Thoracic aorta (tissue), 2 donors: ENCODE measurements at places on chromosomes 1 and 21.
A peak's percentile ranks its signal among the peaks of the same experiment; 100 is the strongest.

DNA sequence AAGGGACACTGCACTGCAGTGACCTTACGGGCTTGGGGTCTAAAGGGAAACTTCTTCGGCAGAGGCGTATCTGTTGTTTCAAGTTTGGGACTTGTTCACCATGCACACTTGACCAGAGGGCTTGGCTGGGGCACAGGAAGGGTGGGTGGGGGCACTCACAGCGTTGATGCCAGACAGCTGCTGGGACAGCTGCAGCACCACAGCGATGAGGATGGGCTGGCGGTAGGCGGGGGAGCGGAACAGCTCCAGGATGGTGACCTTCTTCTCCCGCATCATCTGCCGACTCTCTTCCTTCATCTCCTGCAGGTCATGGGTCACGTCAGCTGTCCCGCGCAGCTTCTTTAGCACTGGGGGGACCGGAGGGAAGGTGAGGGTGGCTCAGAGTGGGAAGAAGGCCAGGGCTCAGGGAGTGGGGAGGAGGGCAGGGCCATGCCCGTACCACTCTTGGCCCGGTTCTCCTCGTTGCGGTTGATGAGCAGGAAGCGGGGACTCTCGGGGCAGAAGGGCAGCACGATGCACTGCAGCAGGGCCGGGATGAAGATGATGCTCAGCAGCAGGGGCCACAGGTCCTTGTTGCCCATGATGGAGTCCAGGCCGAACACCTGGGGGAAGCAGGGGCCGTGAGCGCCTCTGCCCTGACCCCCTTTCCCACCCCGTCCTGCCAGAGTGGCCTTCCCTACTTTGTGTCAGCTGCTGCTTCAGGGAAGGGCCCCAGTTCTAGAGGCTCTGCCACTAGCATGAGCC is 29.1 kb downstream of the SLC2A1 start:
- no peak overlapping the region for H3K27ac ChIP-seq
- H3K27me3 ChIP-seq = no peaks in the 10 kb centered on the region

GRCh38 chr1:7373251-7373650 is 397.8 kb upstream of the VAMP3 start:
- no peak overlapping the region for H3K4me3 ChIP-seq
- H3K4me1 ChIP-seq = no peaks in the 10 kb centered on the region
- H3K27me3 ChIP-seq = no peaks in the 10 kb centered on the region
- DNase-seq = no peak

DNA sequence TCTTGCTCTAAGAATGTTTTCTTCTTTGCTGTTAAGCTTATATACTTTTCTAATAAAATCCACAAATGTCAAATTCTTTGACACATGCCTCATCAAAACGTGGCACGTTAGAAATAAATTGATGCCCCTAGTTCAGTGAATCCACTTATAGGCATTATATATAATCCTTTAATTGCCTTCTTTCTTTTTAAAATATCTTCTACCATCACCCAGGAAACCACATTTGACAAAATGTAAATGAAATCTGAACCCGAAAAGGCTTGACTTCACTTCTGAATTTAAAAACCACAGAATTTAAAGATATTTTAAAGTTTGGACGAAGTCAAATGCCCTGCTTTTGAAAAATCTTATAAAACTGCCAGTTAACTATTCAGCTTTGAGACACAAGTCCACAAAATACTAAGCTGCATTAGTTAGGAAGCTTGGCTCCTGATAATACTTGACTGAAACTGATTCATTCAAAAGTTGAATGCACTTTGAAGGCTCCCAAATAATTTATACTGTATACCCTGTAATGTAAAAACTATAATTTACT is 22.4 kb upstream of the KIFAP3 start:
- no peak overlapping the region for H3K4me3 ChIP-seq
- no peaks in the 10 kb centered on the region for H3K27me3 ChIP-seq
- DNase-seq = no peak

- no peaks in the 10 kb centered on the region for H3K27me3 ChIP-seq
- H3K4me1 ChIP-seq = no peaks in the 10 kb centered on the region
- no peaks in the 10 kb centered on the region for H3K36me3 ChIP-seq
- no peak for DNase-seq
- no peak overlapping the region for H3K4me3 ChIP-seq
Observed at GRCh38 chr1:39925721-39926342, 24.1 kb upstream of the MYCL start.

DNA sequence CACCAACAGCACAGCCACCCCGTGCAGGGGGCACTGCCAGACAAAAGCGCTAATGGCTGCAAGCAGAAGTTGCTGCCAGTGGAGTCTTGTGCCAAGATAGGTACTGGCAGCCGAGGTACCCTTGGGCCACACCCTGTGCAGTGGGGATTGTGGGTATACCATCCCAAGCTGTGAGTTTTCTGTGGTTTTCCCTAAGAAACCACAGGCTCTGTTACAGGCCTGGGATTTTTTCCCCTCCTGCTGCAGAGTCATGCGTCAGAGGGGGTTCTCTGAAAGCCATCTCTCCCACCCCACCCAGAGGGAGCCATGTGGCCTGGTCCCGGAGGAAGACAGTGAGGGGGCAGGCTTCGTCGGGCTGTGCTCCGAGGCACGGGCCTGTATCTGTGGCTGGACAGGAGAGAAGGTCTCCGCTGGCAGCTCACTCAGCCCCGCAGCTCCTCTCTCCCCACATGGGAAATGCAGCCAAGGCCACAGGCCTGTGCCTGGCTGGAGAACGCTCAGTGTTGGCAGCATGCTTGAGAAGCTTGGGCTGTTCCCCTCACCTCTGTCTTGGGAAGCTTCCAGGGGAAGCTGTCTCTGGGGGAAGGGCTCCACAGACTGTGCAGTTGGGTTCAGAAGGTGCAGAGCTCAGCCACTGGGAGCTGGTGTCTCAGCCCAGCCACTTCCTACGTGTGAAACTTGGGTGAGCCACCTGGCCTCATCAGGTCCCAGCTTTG is 42.5 kb downstream of the NEK2 start:
- H3K4me1 ChIP-seq = peaks cover 30% of the 10 kb centered on the region
- no peak overlapping the region for H3K4me3 ChIP-seq

DNA sequence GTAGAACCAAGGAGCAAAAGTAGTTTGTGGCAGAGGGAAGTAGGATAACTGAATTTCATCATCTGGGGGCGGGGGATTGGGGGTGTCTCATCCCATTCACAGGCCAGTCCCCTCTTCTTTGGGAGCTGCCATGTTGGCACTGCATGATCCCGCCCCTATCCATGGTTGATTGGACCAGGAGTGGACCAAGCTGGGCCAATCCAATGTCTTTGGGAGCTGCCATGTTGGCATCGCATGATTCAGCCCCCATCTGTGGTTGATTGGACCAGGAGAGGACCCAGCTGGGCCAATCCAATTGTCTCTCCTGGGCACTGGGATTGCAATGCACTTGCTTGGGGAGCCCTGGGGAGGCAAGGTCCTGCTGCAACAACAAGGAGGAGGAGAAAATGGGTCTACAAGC is 12.3 kb upstream of the ALPL start:
- no peaks in the 10 kb centered on the region for H3K36me3 ChIP-seq
- no peak overlapping the region for H3K27ac ChIP-seq
- no peak overlapping the region for H3K4me3 ChIP-seq
- DNase-seq = no peak
- no peaks in the 10 kb centered on the region for H3K4me1 ChIP-seq

DNA sequence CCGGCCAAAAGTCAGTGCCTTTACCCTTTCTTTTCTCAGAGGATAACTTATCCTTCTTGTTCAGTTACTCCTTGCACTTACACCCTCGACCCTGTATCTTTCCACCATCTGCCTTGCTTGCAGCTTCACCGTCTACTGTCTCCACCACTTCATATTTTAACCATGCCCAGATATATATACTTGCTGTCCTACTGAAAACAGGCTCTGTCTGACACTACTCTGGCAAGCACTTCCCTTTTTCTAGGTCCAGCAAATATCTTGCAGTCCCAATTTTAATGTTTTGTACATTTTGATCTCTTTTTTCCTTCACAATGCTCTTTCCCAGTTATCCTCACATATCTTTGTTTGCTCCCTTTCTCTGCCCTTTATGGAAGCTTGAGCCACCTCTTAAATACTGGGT is 308.6 kb downstream of the TPR start:
- no peak overlapping the region for H3K4me3 ChIP-seq
- H3K4me1 ChIP-seq = peaks cover 3% of the 10 kb centered on the region
- H3K27ac ChIP-seq = no peak overlapping the region
- H3K27me3 ChIP-seq = no peaks in the 10 kb centered on the region
- DNase-seq = no peak

- H3K36me3 ChIP-seq = no peaks in the 10 kb centered on the region
- no peak for DNase-seq
- no peak overlapping the region for H3K4me3 ChIP-seq
- no peak overlapping the region for H3K27ac ChIP-seq
- H3K4me1 ChIP-seq = peaks cover 25% of the 10 kb centered on the region
Observed at GRCh38 chr1:165841582-165842017, 14.2 kb downstream of the UCK2 start.

DNA sequence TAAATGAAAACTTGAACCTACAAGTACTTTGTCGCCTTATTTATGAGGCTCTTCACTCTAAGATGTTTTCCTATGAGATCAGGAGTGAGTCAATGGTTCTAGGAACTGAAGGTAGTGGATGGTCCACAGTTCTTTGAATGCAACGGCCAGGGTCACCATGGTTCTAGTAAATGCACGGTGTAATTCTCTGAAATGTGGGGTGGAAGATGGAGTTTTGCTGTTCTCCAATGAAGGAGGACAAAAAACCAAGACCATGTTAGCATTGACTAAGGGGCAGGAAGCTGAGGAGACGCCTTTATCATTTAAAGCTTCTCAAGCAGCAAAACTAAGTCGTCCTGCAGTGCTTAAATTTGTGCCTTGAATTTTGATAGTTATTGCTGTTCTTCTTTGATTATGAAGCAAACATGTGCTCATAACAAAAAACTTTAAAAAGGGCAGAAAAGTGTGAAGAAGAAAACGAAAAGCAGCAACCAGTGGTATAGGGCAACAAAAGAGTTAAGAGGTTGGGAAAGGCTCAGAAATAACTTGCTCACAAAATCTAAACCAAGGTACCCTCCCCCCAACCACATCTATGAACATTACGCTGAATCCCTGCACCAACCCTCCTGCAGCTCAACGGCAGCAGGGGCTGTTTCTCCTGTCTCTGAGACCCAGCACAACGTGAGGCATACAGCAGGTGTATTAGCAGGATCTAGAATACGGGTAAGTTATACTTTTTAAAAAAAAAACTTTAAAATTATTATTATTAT is 85.0 kb downstream of the MRPL37 start:
- H3K27ac ChIP-seq = peak overlapping the region; percentile 94
- no peaks in the 10 kb centered on the region for H3K36me3 ChIP-seq

GRCh38 chr1:41783189-41783639 is 135.5 kb downstream of the HIVEP3 start:
- H3K27ac ChIP-seq = no peak overlapping the region
- no peaks in the 10 kb centered on the region for H3K4me1 ChIP-seq
- no peak for DNase-seq
- no peak overlapping the region for H3K4me3 ChIP-seq
- H3K36me3 ChIP-seq = no peaks in the 10 kb centered on the region

GRCh38 chr21:31136891-31137290 is 98.6 kb upstream of the KRTAP19-8 start:
- no peaks in the 10 kb centered on the region for H3K27me3 ChIP-seq
- no peak for DNase-seq
- no peak overlapping the region for H3K27ac ChIP-seq
- H3K4me1 ChIP-seq = no peaks in the 10 kb centered on the region
- H3K36me3 ChIP-seq = no peaks in the 10 kb centered on the region

- no peak for DNase-seq
- H3K36me3 ChIP-seq = no peaks in the 10 kb centered on the region
- H3K27me3 ChIP-seq = peaks cover 13% of the 10 kb centered on the region
- H3K4me3 ChIP-seq = peak within 1 kb of the TSS; percentile 52
- H3K27ac ChIP-seq = no peak within 1 kb of the TSS
Observed at GRCh38 chr1:201399018-201399351, at the start of gene LAD1. TSS of gene LAD1 (minus strand) at chr1:201399324. CDS start at chr1:201399306, 18 bp downstream.

GRCh38 chr1:84260852-84261518 is 40.5 kb upstream of the SAMD13 start:
- no peak overlapping the region for H3K4me3 ChIP-seq
- no peaks in the 10 kb centered on the region for H3K27me3 ChIP-seq
- H3K36me3 ChIP-seq = no peaks in the 10 kb centered on the region
- H3K27ac ChIP-seq = no peak overlapping the region
- DNase-seq = no peak

GRCh38 chr1:151920149-151920548 is 10.8 kb upstream of the THEM4 start:
- H3K36me3 ChIP-seq = no peaks in the 10 kb centered on the region
- no peaks in the 10 kb centered on the region for H3K27me3 ChIP-seq
- H3K4me3 ChIP-seq = no peak overlapping the region
- no peak for DNase-seq
- H3K4me1 ChIP-seq = peaks cover 5% of the 10 kb centered on the region
- H3K27ac ChIP-seq = no peak overlapping the region
